ENCODE measurements at places on chromosomes 6 and 20.

- no peak for DNase-seq
Observed at GRCh38 chr6:79706527-79706926, 75.4 kb downstream of the SH3BGRL2 start.

DNA sequence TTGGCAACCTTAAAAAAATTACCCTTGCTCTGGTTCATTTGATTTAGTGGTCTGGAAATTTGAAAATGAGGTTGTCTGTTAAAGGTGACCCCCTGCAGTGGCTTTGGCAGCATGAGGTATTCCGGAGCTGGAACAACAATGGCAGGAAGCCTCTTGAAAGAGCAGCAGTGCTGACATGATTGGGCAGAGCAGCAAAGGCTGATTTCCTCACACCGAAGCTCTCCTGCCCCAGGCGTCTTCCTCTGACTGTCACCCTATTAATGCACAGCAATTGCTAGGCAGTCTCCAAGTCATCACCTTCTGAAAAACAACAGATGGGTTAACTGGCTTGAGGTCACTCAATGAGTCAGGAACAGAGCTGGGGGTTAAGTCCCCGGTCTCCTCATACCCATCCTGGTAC is 241.8 kb upstream of the MMS22L start:
- no peak for DNase-seq

DNA sequence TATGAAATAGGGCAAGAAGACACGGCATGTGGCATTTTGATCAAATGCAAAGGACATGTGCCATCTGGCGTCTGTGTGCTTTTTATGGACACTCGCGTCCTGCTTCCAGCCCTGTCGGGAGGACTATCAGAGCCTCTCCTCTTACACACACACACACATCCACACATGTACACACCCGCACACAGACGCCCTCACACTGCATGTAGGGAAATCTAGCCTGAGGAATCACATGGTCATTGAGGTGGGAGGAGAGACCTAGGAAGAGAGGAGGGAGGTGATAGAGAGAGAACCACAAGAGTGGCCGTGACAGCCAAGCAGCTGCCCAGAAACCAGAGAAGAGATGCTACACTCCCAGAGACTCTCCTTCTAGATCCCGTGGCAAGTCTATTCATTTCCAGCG is 105.9 kb upstream of the CDYL start:
- no peak for DNase-seq

- DNase-seq: peak; percentile 20
Observed at GRCh38 chr6:74690365-74690764, 515.5 kb downstream of the COL12A1 start.

DNA sequence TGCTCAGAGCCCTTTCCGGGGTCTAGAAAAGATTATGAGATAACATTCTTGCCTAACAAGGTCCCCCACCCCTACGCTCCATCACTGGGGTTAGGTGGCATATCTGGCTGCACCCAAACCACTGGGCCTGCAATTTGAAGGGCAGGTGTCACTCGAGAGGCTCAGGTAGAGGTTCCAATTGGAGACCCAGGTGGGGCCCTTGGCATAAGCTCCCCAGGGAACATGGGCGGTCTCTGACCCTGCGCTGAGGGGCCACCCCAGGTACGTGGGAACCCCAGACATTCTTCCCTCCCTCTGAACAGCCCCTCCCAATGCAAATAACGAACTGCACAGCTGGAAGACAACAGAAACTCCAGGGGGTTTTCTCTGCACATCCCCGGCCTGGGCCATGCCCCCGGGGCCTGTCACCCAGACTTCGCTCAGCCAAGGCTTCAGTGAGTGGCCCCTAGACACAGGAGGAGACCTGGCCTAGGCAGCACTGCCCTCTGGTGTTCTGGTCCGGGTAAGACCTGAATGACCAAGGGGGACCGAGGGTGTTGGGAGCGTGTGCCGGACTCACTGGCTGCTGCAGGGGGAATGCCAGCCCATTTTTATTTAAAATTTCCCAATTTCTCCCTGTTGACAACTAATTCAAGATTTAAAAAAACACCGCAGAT is 47.5 kb downstream of the DSTN start:
- no peak for DNase-seq

DNA sequence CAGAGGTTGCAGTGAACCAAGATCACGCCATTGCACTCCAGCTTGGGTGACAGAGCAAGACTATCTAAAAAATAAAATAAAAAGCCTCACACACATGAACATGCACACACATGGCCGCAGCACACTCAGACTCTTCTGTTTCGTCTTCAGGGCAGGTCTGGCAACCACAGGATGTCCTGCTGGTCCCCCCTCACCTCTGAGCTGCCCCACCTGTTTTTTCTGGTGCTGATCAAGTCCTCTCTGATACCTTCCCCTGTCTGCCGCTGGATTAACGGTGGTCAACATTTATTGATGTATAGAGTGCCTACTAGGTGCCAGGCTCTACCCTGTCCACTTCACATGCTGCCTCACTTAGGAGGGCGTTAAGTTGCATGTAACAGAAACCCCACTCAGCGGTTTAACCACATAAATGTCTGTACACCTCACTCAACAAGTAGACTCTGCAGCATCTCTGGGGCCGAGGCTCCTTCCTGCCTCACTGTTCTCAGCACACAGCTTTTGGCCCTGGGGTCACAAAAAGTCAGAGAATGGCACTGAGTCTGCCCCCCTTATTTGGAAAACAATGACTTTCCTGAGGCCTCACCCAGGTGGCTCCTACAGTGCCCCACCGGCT is 4.5 kb upstream of the AP5S1 start:
- no peak for DNase-seq

DNA sequence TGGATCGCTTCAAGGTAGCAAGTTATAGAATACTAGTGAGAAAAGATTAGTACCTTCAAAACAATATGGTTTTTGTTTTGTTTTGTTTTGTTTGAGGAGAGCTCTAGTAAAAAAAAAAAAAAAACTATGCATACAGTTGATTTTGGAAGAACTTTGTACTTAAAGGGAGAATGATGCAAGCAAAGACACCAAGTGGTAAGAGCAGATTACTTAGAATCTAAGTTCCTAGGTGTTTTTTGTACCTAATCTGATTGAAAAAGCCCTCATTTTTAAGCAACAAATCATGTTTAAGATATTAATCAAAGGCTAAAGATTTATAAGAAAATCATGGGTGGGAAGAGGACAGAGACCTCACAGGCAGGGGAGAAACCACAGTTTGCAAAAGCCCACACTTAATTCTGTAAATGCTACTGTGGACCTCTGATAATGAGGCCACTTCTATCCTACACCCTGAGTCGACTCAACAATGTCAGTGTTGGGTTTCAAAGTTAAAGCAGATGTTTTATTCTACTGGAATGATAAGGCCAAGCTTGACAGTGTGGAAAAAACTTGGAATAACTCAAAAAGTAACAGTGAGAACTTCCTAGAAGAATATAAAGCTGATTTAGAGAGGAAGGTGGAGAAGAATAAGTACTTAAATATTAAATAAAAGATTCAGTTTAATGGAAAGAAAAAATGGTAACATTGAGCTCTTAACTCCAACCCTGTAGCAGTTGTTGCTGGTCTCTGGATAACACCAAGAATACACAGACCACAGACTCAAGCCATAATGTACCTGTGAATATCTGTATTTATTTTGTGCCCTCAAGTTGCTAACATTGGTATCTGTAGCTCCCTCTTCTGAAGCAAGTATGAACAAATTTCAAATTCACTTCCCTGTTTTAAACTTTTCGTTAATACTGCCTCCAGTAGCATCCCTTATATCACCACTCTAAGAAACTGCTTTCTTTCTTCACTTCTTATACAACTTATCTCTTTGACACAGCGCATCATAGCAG is 1047.8 kb downstream of the EPHA7 start:
- no peak for DNase-seq

- no peak for DNase-seq
Observed at GRCh38 chr6:43088654-43089056, 12.5 kb downstream of the PTK7 start.

- no peak for DNase-seq
Observed at GRCh38 chr6:129992881-129993280, 25.5 kb upstream of the L3MBTL3 start.

GRCh38 chr6:6494677-6495076 is 93.8 kb upstream of the LY86 start:
- no peak for DNase-seq

- no peak for DNase-seq
Observed at GRCh38 chr6:30818391-30818841, 65.9 kb upstream of the DDR1 start.

- DNase-seq: no peak
Observed at GRCh38 chr6:30409184-30409583, 64.2 kb downstream of the RPP21 start.

- no peak for DNase-seq
Observed at GRCh38 chr6:81816380-81816779, 63.9 kb upstream of the TENT5A start.

DNA sequence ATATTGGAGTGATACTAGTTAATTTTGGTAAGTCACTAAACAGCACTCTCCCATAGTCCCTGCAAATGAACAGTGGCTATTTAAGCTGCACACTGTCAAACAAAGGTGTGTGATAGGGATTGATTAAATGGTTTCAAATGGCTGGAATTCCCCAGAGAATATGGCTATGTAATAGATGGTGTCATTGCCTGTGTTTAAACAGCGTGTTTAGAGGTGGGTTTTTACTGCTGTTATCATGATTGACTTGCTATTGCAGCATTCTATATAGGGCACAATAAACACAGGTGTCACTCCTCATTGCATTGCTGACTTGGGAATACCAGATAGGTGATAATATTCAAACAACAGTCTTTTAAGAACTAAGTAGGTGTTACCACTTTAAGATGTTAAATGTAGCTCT is 171.7 kb upstream of the MAN1A1 start:
- no peak for DNase-seq

DNA sequence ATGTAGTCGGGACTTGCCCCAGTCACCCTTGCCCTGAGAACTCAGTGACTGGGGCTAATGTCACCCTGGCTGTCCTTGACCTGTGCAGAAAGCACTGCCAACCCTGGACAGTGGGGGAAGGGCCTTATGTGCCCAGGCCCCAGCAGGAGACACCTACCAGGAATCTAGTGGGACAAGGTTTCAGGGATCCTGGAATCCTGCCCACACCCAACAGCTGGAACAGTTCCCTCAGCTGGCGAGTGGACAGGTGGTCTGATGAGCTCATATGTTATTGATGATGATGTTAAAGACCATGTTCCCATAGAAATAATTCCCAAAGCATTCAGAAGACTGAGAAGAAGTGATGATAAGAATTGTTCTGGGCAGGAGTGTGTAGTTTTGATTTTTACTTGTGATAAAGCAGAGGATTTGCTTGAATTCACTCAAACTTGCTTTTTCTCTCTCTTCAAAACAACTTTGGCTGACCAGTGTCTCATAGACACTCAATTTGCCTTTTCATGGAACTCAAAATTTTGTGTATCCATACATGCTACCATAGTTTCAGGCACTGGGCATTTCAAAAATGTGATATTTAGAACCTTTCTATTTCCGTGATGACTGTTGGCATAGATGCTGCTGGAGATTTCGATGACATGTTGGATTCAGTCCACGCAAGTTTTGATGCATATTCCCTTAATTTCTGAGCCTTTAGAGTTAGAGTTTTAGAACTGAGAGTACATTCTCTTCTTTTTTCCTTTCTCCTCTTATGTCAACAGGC is 79.3 kb downstream of the SLC22A3 start:
- no peak for DNase-seq

GRCh38 chr20:7841971-7842310 is 98.3 kb downstream of the HAO1 start:
- DNase-seq: peak; percentile 99

DNA sequence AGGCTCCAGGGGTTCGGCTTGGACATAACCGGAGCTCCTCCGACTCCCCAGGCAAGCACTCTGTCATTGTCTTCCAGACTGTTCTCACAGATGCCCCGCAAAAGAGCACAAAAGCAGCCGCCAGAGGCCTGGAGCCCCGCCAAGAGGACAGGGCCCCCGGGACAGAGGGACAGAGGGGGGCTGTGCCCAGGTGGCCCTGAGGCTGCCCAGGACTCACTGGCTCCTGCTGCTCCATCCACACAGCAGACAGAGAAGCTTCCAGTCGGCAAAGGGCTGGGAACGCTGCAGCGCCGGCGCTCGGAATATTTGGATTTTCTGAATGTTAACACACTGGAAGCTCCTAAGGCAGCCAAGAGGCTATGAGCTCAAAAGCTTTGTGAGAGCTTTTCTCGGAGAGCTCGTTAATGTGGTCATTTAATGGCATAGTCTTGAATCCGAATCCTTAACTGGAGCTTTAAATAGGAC is 68.0 kb upstream of the QKI start:
- DNase-seq: peak; percentile 28

DNA sequence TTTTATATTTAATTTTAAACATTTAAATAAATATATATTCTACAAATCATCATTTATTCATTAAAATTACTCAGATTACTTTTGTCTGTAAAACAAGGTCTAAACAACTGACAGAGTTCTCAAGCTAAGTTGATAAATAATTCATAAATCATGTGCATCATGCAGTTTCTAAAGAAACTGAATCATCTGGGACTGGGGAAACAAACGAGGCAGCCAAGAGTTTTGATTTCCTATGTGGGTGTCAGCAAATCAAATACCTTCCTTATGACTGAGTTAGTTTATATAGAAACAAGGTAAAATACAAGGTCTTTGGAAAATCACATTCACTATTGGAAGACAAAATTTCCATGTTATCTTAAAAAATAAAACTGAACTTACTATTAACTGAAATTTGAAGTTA is 149.9 kb upstream of the BEND6 start:
- no peak for DNase-seq

DNA sequence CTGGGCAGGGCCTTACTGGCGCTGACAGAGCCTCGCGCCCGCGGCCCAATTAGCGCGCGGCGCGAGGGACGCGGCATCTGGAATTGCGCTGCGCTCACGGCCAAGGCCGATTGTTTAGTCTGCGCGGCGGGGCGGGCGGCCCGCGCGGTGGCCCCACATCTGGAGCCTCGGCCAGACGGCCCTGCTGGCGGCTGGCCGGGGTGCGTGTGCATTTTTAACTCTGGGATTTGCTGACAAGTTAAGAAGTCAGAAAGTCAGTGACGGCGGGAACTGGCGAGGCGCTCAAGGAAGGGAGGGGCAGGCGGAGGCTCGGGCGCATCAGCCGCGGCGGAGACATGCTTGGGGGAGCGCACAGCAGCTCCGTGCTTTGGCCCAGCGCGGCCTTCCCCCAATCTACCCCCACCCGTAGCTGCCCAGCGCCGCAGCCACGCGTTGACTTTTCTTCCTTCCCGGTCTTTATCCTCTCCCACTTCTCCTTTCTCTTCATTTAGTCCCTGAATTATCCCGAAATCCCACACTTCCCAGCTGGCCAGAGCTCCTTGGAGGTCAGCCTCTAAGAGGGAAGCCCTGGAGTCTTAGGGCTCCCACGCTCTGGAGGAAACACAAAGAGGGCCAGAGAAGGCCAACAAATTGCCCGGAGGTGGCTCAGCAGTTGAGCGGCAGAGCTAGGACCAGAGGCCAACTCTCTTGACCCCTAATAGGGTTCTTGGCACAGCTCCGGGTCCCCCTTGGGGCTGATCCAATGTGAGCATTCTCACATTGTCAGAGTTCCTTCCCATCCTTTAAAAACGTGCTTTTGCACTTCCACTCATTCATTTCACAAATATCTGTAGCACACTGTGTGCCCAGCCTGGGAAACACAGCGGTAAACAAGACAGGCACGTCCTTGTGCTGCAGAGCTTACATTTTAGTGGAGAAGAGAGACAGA is 40.8 kb upstream of the FOXP4 start:
- DNase-seq: no peak

All from retinal pigment epithelial cell (primary cell).